Fibroblast of villous mesenchyme (primary cell): ENCODE measurements at places on chromosomes 1 and 21. TPM values are rescaled to one million over a fixed set of nuclear protein-coding genes. Genes with fewer than 3 reads are reported as not detected.
A peak's percentile ranks its signal among the peaks of the same experiment; 100 is the strongest.

KIAA0040 gene
- under 0.01 and 0.64 TPM in 2 replicates for total RNA-seq

AGMAT gene
- total RNA-seq, result 2.3 and 2.6 TPM in 2 replicates

NUF2 gene
- total RNA-seq, result 15.5 and 17.7 TPM in 2 replicates

GRCh38 chr1:182955596-182956588, 2.9 kb upstream of the SHCBP1L start:
- DNase-seq, result peak; percentile 55
